ENCODE measurements at places on chromosomes 4 and X.
A peak's percentile ranks its signal among the peaks of the same experiment; 100 is the strongest.

- peak; percentile 32 for DNase-seq
Measured at GRCh38 chr4:24664956-24665355, 80.6 kb upstream of the DHX15 start.

DNA sequence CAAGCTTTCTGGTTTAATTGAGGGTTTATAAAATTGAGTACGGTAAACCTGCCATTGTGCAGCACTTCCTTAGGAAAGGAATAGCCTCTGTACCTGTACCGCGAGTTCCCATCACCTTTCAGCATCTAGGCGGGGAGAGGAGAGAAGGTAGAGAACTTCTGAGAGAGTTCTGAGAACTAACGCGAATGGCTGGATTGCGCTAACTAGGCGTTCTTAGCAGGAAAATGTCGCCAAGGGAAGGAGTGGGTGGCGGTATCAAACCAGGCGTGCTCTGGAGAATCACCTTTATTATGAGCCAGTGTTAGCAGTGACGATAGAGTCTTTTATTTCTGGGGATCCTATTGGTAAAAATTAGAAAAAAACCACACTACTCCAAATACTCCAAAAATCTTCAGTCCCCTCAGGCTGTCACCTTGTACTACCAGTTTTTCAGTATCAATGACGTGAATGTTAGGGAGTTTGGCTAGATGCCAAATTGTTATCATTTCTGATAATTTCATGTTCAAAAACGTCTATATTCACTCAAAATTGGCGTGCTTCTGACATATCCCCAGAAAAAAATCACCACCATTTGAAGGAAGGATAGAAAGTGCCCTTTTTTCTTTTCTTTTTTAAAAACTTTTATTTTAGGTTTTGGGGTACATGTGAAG, 1.4 kb downstream of the UGT8 start:
- no peak for DNase-seq

DNA sequence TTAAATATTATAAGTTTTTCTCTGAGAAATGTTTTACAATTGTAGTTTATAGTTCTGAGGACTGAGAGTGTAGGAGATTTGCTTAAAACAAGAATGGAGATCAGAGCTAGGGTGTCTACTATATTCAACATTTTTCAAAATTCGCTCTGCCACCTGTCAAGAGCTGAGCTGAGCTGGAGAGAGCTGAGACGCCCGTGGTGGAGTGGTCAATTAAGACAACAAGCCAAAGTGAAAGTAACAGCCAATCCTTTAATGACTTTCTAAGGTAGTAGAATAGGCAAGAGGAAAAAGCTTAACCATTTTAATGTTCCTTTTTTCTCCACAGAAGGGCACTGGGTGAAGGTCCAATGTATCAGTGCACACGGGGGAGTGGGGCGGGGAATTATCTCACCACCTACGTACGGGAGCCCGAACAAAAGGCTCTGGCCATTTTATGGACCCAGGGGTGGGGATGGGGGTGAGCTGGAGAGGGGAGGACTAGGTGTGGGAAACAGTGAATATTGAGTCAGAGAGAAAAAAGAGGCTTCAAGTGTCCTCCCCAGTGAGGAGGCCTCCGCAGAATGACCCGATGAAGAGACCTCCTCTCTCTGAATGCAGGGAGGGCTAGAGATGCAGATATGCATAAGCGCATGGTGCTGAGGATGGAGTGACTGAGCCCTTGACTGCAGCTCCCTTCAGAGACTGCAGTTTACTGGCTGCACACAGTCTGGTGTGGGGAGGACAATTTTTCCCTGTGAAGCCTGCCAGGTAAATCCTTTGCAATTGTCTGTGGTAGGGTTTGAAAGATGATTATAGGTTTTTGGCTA, 60.8 kb downstream of the SPCS3 start:
- no peak for DNase-seq

GRCh38 chrX:123833387-123833786, 26.5 kb upstream of the XIAP start:
- DNase-seq = peak; percentile 40

DNA sequence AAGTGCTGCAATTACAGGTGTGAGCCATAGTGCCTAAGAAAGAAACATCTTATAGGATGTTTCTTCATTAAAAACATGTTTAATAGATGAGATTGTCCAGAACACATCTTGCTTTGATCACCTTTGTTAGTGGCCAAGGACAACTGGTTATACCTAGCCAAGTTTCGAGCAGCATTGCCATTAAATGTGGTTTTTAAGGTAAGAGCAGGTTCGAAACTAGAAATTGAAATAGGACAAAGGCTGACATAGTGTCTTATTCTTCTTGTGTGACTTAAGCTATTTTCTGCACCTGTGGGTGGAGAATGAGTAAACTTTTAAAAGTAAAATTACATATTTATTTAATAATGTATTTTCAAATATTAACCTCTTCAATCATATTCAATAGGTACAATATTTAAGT, 59.0 kb downstream of the RBPJ start:
- DNase-seq = no peak
